ENCODE measurements at places on chromosomes 12 and 14.

GRCh38 chr12:124829708-124830304 is 33.9 kb downstream of the SCARB1 start:
- DNase-seq, result no peak

- DNase-seq, result no peak
Observed at GRCh38 chr14:75697386-75697785, 36.3 kb downstream of the TTLL5 start.

GRCh38 chr14:41037388-41037787 is 569.3 kb upstream of the LRFN5 start:
- no peak for DNase-seq

- peak; percentile 56 for DNase-seq
Observed at GRCh38 chr12:62291864-62292760, 31.9 kb downstream of the USP15 start.

GRCh38 chr12:122182887-122183587 is at the start of gene LRRC43:
Gene LRRC43 (plus strand): TSS chr12:122183123. CDS start chr12:122183145, 22 bp downstream.
- DNase-seq, result no peak

DNA sequence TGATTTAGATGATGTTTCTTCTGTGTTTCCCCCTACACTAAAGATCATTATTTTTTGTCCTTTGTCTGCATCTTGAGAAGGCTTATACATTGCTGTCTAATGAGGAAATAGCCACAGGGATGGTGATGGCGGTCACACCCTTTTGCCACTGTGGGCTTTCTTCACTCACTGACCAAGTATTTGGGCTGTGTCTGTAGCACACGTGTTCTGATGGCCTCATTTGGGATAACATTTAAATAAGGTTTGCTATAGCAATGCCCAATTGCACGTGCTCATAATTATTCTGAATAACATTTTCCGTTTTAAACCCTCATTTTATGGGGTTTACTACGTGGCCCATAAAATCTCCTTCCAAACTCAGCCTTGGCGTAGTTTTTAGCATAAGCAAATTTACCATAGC is 230.3 kb upstream of the PRICKLE1 start:
- no peak for DNase-seq

DNA sequence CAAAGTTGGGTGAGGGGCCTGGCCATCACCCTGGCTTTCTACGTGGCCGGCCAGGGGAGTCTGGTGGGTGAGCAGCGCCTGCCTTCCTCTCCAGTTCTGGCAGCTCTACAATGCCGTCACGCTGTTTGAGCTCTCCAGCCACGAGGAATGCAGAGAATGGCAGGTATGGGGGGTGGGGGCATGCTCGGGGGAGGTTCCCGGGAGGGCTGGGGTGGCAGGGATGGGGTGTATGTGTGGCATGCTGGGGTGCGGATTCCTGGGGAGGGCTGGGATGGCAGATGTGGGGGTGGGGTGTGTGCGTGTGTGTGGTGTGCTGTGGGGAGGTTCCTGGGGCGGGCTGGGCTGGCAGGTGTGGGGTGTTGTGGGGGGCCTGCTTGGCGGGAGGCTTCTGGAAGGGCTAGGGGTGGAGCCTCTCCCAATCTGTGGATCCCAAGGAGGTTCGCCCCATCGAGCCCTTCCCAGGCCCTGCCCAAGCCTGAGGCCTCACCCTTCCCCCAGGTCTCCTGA is 18.5 kb downstream of the RHOF start:
- peak; percentile 91 for DNase-seq

GRCh38 chr14:103185051-103186029 is 62.1 kb downstream of the TNFAIP2 start:
- peak; percentile 69 for DNase-seq

DNA sequence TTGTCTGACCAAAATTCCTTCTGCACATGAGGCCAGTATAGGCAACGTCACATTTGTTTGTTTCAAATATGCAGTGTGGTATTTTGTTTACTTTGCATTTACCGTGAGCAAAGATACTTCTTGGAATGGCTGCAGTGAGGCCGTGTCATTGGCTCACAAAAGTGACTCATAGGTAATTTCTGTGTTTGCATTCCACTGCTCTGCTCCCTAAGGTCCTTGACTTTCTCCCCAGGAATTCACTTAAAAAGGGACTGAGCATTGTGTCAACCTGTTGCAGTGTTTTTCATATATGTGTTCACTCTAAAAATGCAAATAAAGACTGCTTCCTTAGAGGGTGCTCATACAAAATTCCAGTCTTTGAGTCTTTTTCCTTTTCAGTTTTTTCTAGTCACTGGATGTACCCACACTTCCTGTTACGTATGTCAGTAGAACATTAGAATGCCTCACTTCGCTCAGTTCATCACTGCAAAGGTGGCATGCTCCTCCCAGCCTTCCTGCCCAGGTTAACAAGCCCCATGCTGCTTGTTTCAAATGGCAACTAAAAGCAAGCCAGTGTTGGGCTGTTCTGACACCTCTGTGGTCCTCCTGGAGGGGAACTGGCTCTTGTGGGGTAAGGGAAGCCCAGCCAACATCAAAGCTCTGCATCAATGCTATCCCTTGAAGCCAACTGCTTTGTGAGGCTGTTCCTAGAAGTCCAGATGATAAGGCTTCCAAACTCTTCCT is 9.1 kb downstream of the C12orf76 start:
- peak; percentile 69 for DNase-seq

GRCh38 chr14:101028971-101029667 is 125.6 kb upstream of the RTL1 start:
- DNase-seq, result no peak

- no peak for DNase-seq
Observed at GRCh38 chr12:106926657-106927056, 29.1 kb upstream of the TMEM263 start.

DNA sequence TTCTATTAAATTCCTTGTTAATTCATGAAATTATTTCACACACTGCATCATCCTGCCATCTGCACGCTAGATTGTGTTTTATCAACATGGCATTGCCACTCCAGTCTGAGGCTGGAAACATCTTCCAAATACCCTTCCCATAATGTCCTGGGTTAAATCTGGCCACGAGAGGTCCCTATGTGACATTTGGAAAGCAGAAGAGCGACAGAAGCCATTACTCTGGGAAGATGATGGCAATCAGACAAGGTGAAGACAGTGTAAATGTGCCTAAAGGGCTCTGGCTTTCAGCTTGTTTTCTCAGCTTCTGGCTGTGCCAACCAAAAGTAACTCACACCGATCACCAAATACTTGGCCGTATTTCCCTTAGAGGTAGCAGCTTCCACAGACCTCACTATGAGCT is 144.8 kb downstream of the CAPZA3 start:
- DNase-seq, result no peak

- DNase-seq, result no peak
Observed at GRCh38 chr12:7101047-7101693, 7.8 kb downstream of the C1RL start.

GRCh38 chr12:115416869-115417268 is 732.9 kb upstream of the TBX3 start:
- DNase-seq, result no peak

DNA sequence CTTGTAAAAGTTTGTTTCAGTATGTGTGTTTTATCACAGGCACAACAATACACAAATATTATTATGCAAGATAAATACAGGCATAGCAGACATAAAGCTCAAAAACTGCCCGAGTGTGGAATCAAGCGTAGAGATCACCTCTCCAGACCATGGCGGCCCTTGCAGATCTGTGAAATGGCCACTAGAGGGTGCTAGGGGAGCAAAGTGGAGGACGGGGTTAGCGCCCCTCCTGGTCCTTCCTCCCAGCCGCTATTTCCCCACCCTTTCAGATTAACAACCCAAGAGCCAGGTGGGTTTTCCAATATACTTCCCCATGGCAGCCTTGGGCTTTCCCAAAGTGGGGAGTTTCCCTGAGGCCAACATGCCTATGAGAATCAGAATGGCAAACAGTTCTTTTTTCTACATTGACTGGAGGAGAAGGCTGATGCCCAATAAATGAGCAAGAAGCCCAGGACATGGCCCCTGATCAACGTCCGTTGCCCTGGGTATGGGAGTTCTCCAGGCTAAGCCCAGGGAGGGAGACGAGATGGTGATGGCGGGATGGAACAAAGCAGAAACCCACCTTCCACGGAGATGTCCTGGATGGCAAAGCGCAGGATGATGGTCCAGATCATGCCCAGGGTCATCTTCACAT is 67.4 kb downstream of the ACTN1 start:
- DNase-seq, result peak; percentile 58

GRCh38 chr12:122834104-122834920 is 945 bp upstream of the HIP1R start:
- DNase-seq, result no peak

GRCh38 chr14:54639611-54640010 is 72.7 kb downstream of the SAMD4A start:
- DNase-seq, result no peak

DNA sequence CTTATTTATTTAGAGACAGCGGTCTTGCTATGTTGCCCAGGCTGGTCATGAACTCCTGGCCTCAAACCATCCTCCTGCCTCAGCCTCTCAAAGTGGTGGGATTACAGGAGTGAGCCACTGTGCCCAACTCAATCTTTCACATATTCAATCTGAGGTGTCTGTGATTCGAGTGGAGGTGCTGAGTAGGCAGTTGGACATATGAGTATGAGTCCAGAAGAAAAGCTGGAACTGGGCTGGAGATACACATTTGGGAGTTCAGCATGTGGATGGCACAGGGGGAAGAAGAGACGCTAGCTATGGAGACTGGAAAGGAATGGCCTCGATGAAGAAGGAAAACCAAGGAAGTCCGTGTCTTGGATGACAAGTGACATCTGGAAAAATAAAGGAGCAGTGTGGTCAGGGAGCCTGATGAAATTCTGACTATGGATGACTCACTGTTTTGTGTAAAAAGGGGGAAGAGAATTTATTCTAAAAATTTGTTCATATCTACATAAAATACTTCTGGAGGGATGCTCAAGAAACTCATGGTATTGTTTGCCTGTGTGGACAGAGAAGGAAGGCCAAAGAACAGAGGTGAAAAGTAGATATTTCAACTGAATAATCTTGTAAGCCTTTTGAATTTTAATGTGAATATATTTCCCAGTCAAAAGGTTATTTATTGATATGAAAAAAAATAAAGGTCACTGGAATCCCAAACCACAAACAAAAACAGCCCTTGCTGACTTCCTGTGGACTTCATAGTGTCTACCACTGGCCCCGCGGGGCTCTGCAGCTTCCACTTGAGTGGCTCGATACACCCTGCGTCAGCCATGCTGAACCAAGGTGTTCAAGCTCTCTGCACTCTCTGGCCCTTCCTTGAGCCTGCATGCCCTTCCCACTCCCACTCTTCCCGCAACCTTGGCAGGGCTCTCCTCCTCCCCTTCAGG is 8.9 kb upstream of the LTA4H start:
- peak; percentile 18 for DNase-seq

GRCh38 chr12:1604464-1604863 is 10.1 kb upstream of the FBXL14 start:
- no peak for DNase-seq

DNA sequence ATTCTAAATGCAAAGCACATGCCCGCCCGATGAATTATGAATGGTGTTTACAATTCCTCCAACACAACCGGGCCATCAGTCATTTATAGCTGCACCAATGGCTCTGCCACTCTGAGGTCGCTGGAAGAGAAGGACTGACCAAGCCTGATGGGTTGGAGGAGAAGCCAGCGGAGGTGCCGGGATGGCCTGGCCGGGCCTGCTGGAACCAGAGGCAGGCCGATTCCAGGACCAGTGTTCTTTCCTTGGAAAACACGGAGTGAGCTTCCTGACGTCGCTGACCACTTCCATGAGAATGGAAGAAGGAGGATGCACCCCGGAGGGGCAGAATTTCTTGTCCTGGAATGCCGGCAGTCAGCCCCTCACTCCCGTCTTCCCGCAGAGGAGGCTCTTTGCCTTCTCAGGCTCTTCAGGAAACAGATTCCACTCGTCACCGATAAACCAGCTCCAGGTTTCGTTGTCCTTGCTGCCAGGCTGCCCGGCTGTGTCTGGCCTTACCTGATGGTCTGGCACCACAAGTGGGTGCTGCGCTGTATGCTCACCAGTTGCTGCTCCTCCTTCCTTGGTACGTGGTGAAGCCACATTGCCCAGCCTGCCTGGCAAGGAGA is 358.5 kb upstream of the SFSWAP start:
- no peak for DNase-seq

DNA sequence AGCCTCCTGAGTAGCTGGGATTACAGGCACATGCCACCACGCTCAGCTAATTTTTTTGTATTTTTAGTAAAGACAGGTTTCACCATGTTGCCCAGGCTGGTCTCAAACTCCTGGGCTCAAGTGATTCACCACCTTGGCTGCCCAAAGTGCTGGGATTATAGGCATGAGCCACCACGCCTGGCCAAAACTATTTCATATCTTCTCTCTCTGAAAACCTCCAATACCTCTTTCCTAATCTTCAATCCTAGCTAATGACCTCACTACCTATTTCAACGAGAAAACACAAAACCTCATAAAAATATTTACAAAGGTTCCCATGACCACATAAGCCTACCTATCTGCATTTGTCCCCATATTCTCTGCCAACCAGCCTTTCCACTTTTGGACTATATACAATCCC is 32.3 kb upstream of the ANKS1B start:
- DNase-seq, result peak; percentile 36

- DNase-seq, result no peak
Observed at GRCh38 chr14:92631098-92631497, 117.3 kb downstream of the LGMN start.

DNA sequence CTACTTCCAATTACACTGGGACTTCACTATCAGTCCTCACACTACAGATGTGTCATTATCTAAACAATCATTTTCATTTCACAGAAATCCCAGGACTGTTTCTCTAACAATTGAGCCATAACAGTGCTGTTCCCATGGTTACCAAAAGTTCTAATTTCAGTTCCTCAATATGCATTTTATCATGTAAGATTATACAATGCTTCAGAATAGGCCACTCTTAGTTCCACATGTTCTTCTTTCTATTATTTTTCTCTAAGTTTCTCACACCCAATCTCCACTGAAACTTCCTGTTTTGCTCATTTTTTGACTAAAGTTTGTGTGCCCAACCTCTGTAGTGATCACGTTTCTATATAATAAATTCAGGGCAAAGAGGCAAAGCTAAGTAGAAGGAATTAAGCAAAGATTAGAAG is 185.8 kb downstream of the DUSP6 start:
- DNase-seq, result no peak

GRCh38 chr14:52026901-52027300 is 37.6 kb downstream of the RTRAF start:
- no peak for DNase-seq

GRCh38 chr12:71139153-71139735 is 18.6 kb downstream of the TSPAN8 start:
- no peak for DNase-seq

DNA sequence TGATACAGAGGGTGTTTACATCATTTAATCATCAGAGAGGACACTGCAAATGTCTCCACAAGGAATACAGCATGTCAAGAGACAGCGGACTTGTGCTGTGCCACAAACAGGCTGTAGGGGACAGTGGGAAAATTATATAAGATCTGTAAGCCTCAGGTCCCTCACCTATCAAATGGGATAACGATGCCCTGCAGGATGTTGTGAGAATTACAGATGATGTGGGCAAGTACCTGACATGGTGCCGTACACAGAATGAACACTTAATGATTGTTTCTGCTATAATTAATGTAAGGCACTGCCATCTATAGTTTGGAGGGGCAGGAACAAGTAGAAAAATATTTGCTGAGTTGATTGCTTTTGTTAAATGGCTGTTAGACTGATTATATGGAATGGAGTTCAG is 81.9 kb upstream of the GTF2A1 start:
- no peak for DNase-seq

GRCh38 chr14:91817566-91818325 is 49.6 kb downstream of the TC2N start:
- no peak for DNase-seq
